ENCODE measurements at places on chromosomes 1 and 21. TPM values are rescaled to one million over a fixed set of nuclear protein-coding genes. Genes with fewer than 3 reads are reported as not detected.

- no peaks in the 10 kb centered on the region for H3K4me1 ChIP-seq
- no peaks in the 10 kb centered on the region for H3K27me3 ChIP-seq
- H3K36me3 ChIP-seq: no peaks in the 10 kb centered on the region
- H3K27ac ChIP-seq: no peak overlapping the region
- H3K4me3 ChIP-seq: no peak overlapping the region
Measured at GRCh38 chr1:214362188-214362882, 81.4 kb downstream of the SMYD2 start.

NFASC gene
- total RNA-seq: 16.9 TPM

DNA sequence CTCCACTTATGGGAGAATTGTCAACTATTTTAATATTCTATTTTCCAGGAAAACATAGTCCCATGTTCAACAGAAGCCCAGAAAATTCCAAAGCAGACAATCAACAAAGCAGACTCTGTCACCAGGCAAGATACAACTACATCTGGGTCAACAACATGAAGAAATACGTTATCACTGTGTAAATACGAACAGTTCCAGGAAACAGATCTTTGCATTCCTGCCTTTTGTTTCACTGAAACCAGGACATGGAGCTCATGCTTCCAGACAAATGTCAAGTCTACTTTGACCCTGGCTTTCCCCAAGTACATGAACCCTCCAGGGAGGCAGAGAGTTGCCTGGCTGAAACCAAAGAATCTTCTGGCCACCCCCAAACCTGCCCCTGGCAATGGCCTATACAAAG, 106.7 kb downstream of the SETD4 start:
- H3K27me3 ChIP-seq: no peaks in the 10 kb centered on the region
- no peaks in the 10 kb centered on the region for H3K4me1 ChIP-seq
- no peak overlapping the region for H3K4me3 ChIP-seq
- no peaks in the 10 kb centered on the region for H3K36me3 ChIP-seq

DNA sequence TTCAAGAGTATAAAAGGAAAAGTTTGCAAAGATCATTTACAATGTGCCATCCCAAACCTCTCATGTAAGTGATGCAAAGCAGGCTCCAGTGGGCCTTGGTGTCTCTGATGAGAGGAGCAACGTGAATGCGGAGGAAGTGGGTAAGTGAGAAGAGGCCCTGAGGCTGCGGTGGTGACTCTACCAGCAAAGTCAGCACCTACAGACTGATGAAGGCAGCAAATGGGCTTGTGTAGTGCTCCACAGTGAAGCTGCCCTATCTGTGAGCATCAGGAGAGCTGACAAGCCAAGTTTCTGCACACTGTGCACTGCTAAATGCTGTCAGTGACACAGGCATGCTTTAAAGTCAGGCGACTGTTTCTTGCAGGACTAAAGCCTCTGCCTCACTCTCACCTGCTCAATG, 15.6 kb upstream of the RAP1A start:
- no peak overlapping the region for H3K27ac ChIP-seq
- no peaks in the 10 kb centered on the region for H3K27me3 ChIP-seq
- no peaks in the 10 kb centered on the region for H3K36me3 ChIP-seq

GRCh38 chr1:185720633-185721272, 13.4 kb upstream of the HMCN1 start:
- no peak overlapping the region for H3K4me3 ChIP-seq
- H3K27ac ChIP-seq: no peak overlapping the region
- DNase-seq: no peak
- H3K4me1 ChIP-seq: no peaks in the 10 kb centered on the region

DNA sequence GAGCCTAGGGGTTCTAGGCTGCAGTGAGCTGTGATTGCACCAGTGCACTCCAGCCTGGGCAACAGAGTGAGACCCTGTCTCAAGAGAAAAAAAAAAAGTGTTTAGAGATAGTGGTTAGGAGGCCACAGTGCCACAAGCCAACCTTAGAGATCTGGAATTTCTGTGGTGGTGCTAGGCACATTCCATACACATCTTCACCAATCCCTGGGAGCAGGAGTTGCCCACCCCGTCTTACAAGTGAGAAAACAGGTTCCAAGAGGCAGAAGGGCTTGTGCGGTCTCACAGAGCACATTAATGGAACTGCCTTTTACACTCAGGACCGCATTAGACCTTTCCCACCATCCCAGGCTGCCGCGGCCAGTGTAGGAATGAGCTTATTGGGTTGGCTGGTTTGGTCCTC, 93.2 kb downstream of the EPHB2 start:
- H3K36me3 ChIP-seq: no peaks in the 10 kb centered on the region
- H3K27ac ChIP-seq: no peak overlapping the region
- peaks cover 4% of the 10 kb centered on the region for H3K4me1 ChIP-seq
- no peak for DNase-seq
- H3K27me3 ChIP-seq: no peaks in the 10 kb centered on the region

RAB42 gene
- total RNA-seq: 0.94 TPM

- H3K4me1 ChIP-seq: peaks cover 13% of the 10 kb centered on the region
- no peak overlapping the region for H3K4me3 ChIP-seq
- no peak for DNase-seq
Measured at GRCh38 chr1:17587693-17588047, 48.2 kb downstream of the ARHGEF10L start.

DNA sequence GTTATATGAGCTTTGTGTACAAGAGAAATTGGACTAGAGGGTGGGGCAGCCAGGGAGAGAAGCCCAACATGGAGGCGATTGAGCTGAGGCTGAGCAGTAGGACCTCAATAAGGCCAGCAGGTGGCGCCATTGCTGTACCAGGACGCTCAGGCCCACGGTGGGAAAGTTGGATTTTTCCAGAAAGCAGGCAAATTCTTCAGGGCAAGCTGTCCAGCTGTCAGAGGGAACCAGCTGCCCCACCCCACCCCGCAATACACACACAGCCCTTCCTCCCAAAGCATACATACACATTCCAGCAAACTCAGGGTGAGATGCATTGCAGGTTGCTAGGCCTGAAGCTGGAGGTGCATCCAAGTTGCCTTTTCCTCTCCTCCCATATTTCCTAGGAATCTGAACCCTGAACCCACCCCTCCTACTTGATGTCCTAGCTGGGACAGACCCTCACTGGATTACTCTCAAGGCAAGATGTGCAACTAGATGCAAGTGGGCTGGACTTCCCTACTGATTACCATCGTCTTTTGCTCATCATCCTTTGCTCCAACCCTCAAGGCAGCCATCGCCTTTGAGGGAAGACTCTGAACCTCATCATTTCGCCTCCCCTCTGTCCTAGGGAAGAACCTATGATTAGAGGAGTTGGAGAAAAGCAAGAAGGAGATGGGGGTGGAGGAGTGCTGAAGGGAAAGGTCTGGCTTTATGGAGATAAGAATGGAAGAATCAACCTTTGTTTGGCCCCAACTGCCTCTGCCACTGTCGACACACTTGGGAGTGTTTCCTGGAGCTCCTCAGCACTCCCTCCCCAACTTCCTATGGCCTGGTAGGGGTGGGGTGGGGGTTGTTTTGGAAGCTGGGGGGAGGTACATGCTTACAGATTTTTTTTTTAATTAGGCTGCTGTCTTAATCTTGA, 25.5 kb downstream of the CD34 start:
- DNase-seq: peak; percentile 89
- no peaks in the 10 kb centered on the region for H3K36me3 ChIP-seq
- no peak overlapping the region for H3K4me3 ChIP-seq

DNA sequence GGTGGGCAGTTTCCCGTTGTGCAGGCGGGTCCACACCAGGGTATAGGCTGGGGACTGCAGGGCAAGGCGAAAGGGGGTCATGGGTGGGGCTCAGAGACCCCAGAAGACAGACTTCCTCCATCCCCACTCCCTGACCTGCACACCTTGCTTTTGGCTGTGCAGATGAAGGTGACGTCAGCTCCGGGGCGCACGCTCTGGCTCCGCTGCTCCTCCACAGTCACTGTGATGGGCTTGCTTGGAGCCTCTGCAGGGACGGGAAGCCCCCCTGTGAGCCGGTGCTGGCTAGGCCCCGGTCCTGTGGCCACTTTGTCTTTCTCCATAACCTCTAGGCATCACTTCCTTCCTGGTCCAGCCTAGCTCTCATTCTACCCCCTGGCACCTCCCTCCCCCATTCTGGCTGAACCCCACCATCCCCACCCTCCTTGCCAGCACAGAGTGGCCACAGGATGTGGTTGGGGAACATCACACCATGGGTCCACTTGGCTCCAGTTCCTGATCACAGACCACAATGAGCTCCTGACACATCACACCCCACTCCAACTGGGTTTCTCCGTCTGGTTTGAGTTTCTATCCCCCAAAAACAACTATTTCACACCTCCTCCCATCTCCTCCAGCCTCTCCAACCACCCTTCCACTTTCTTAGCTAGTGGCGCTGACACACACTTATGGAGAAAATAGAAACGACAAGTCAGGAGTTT, 45.2 kb downstream of the LDLRAD2 start:
- H3K27ac ChIP-seq: no peak overlapping the region
- no peak overlapping the region for H3K4me3 ChIP-seq
- no peak for DNase-seq
- H3K4me1 ChIP-seq: no peaks in the 10 kb centered on the region
- H3K27me3 ChIP-seq: no peaks in the 10 kb centered on the region

- H3K4me3 ChIP-seq: no peak overlapping the region
- no peaks in the 10 kb centered on the region for H3K36me3 ChIP-seq
- no peaks in the 10 kb centered on the region for H3K27me3 ChIP-seq
- DNase-seq: no peak
- H3K27ac ChIP-seq: no peak overlapping the region
Measured at GRCh38 chr1:74650561-74650960, 23.0 kb downstream of the ERICH3 start.

DNA sequence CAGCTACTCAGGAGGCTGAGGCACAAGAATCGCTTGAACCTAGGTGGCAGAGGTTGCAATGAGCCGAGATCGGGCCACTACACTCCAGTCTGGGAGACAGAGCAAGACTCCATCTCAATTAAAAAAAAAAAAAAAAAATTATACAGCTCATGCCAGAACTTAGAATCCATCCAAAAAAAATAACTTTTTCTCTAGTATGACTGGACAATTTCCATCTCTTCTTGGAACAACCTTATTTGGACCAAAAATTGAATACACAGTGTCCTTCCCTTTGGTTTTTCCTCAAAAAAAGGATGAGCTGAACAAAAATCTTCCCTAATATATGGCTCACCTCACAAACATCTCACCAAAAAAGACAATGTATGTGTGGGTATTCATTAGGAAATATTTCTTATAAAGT, 73.7 kb downstream of the TOR3A start:
- no peak overlapping the region for H3K4me3 ChIP-seq
- DNase-seq: no peak
- no peak overlapping the region for H3K27ac ChIP-seq

DNA sequence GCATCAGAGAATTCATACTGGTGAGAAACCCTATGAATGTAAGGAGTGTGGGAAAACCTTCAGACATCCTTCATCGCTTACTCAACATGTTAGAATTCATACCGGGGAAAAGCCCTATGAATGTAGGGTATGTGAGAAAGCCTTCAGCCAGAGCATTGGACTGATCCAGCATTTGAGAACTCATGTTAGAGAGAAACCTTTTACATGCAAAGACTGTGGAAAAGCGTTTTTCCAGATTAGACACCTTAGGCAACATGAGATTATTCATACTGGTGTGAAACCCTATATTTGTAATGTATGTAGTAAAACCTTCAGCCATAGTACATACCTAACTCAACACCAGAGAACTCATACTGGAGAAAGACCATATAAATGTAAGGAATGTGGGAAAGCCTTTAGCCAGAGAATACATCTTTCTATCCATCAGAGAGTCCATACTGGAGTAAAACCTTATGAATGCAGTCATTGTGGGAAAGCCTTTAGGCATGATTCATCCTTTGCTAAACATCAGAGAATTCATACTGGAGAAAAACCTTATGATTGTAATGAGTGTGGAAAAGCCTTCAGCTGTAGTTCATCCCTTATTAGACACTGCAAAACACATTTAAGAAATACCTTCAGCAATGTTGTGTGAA, 12.8 kb downstream of the ZFP69B start:
- H3K27me3 ChIP-seq: no peaks in the 10 kb centered on the region
- no peak for DNase-seq
- H3K36me3 ChIP-seq: no peaks in the 10 kb centered on the region
- no peak overlapping the region for H3K27ac ChIP-seq

DNA sequence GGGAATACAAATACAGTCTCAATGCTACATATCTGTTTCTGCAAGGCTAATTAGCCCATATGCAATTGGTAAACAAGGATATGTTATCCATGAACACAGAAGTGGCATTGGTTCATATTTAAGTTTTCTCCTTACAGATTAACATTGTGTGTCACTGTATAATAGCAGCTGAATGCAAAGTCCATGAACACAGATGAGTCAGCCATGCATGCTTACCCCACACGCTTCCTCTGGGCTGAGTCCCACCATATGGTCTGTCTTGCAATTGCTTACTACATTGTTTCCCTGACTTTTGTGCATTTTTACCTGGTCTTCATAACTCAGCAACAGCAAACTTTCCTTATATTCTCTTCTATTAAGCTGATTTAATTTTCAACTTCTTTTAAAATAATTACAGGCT, 41.5 kb upstream of the TSNAX start:
- no peaks in the 10 kb centered on the region for H3K4me1 ChIP-seq
- H3K36me3 ChIP-seq: no peaks in the 10 kb centered on the region
- no peak for DNase-seq
- H3K27ac ChIP-seq: no peak overlapping the region
- no peaks in the 10 kb centered on the region for H3K27me3 ChIP-seq
- H3K4me3 ChIP-seq: no peak overlapping the region

DNA sequence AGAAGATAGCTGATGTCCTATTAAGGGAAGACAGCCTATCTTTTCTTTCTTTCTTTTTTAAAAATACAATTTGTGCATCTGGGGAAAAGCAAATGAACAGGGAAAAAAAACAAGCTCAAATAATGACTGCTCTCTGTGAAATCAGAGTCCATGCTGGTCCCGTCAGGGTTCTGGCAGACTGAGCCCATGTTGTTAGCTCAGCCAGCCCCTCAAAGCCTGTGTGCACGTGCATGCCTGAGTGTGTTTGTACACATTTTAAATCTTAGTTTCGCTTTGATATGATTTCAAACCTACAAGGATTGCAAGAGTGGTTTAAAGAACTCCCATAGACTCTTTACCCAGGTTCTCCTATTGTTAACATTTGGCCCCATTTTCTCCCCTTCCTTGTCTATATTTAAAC, 231.8 kb upstream of the GREM2 start:
- no peaks in the 10 kb centered on the region for H3K4me1 ChIP-seq
- H3K27me3 ChIP-seq: no peaks in the 10 kb centered on the region
- H3K36me3 ChIP-seq: no peaks in the 10 kb centered on the region
- no peak for DNase-seq
- no peak overlapping the region for H3K27ac ChIP-seq

- H3K4me3 ChIP-seq: no peak overlapping the region
- no peaks in the 10 kb centered on the region for H3K27me3 ChIP-seq
- no peak for DNase-seq
- peaks cover 6% of the 10 kb centered on the region for H3K4me1 ChIP-seq
- H3K36me3 ChIP-seq: no peaks in the 10 kb centered on the region
- H3K27ac ChIP-seq: no peak overlapping the region
Measured at GRCh38 chr1:44839576-44839975, 3.5 kb downstream of the PTCH2 start.

- peak overlapping the region; percentile 72 for H3K4me3 ChIP-seq
- peaks cover 5% of the 10 kb centered on the region for H3K4me1 ChIP-seq
- no peaks in the 10 kb centered on the region for H3K27me3 ChIP-seq
- no peak for DNase-seq
- H3K36me3 ChIP-seq: no peaks in the 10 kb centered on the region
- H3K27ac ChIP-seq: no peak overlapping the region
Measured at GRCh38 chr1:108747898-108748297, 1.4 kb downstream of the STXBP3 start.

RNF187 gene
- total RNA-seq: 123 TPM

TSNAX gene
- 43.0 TPM for total RNA-seq

TFF3 gene
- total RNA-seq: 1.9 TPM

All from ovary (tissue), 10 donors.